ENCODE measurements at places on chromosomes 3 and 15. TPM values are rescaled to one million over a fixed set of nuclear protein-coding genes. Genes with fewer than 3 reads are reported as not detected.
A peak's percentile ranks its signal among the peaks of the same experiment; 100 is the strongest.

DNA sequence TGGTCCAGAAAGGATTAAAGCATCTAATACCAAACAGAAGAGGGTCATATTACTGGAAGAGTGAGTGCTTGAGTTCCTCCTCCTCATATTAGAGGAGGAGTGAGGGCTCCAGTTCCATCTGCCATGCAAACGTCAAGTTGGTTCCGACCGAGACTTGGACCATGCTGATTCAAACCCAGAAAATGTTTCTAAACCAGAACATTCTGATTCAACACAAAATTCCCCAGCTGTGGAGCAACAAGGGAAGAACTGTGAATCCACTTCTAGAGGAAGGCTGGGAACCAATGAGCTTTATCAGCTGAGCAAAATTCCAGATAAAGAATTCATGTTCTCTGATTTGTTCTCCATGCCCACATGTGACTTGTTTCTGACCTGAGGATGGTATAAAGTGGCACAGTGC, 135.6 kb upstream of the WNT5A start:
- H3K4me1 ChIP-seq: peaks cover 98% of the 10 kb centered on the region
- H3K4me3 ChIP-seq: no peak overlapping the region
- peaks cover 5% of the 10 kb centered on the region for H3K36me3 ChIP-seq
- no peak for DNase-seq
- no peaks in the 10 kb centered on the region for H3K27me3 ChIP-seq

DNA sequence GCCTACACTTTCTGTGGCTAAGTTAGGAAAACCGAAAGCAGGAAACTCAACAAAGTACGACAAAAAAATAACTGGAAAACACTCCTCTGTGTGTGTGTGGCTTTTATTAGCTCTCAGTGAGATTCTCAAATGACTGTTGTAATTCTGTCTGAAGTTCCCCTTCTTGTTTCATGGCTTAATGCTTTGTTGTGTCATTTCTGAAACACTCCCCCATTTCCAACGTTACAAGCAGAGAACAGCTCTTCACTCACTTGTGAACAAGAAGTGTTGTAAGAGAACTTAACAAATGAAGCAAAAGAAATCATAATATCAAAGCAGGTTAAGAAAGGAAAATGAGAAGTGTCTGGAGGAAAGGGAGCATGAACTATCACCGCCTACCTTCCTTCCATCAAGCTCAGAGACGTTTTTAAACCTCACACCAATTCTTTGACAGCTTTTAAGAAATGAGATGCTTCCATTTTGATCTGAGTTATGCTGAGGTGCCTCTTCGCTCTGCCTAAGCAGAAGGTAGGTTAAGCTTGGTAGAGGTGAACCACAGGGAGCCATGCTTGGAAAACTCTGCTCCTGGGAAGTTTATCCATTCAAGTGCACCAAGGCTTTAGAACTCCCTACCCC, 12.4 kb upstream of the SEC62 start:
- no peaks in the 10 kb centered on the region for H3K27me3 ChIP-seq
- no peaks in the 10 kb centered on the region for H3K4me1 ChIP-seq
- DNase-seq: no peak
- no peak overlapping the region for H3K27ac ChIP-seq
- no peaks in the 10 kb centered on the region for H3K36me3 ChIP-seq

The NRG4 gene
- total RNA-seq: 5.2 TPM

DNA sequence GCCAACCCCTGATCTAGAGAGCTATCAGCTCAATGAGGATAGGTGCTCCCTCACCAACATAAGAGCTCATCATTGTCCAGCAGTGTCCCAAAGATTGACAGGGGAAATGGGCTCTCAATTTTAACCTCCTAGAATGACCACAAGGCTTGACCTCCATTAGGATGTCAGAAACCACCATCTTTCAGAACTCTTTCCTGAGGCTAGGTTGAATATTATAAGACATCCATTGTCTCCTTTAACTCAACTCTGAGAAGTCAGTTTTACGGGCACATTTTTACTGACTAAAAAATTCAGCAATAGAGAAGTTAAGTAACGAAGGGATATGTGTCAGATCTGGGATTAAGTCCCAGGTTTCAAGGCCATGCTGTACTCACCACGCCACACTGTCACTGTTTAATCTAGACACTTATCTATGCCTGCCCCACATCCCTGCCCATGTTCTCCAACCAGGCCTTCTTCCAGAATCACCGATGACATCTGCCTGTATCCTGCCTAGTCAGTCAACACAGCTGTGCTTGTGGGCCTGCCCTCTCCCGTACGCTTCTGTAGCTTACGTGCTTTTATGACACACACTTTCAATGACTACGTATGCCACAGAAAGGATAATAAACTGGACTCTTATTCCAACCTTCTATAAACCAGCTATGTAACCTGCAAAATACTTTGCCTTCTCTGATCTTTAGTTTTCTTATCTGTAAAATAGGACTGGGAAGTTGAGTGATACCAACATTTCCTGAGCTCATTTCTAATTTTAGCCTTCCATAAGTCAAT, 17.1 kb upstream of the MUC13 start:
- no peaks in the 10 kb centered on the region for H3K4me1 ChIP-seq
- no peak overlapping the region for H3K27ac ChIP-seq
- no peaks in the 10 kb centered on the region for H3K36me3 ChIP-seq
- H3K4me3 ChIP-seq: no peak overlapping the region
- no peak for DNase-seq
- H3K27me3 ChIP-seq: no peaks in the 10 kb centered on the region

DNA sequence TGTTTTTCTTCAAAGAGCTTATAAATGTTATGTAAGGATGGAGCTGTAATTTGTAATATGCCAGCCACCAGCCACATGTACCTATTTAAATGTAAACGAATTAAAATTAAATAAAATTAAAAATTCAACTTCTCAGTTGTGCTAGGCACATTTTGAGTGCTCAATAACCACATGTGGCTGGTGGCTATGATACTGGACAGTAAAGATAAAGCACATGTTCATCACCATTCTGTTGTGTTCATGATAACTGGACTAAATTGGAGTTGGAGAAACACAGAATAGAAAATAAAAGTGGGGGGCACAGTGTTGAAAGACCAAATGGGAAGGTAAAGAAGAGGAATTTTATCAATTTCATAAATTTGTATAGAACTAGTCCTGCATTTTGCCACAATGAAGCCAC, 49.8 kb upstream of the DAZL start:
- no peaks in the 10 kb centered on the region for H3K36me3 ChIP-seq
- H3K4me1 ChIP-seq: peaks cover 12% of the 10 kb centered on the region
- DNase-seq: no peak
- H3K4me3 ChIP-seq: no peak overlapping the region
- H3K27ac ChIP-seq: no peak overlapping the region
- no peaks in the 10 kb centered on the region for H3K27me3 ChIP-seq

The HAPLN3 gene
- total RNA-seq: 3.8 TPM

GRCh38 chr3:139440639-139441556, 35.4 kb downstream of the RBP2 start:
- H3K4me3 ChIP-seq: no peak overlapping the region
- H3K27ac ChIP-seq: no peak overlapping the region
- no peaks in the 10 kb centered on the region for H3K4me1 ChIP-seq
- DNase-seq: no peak
- H3K27me3 ChIP-seq: no peaks in the 10 kb centered on the region

DNA sequence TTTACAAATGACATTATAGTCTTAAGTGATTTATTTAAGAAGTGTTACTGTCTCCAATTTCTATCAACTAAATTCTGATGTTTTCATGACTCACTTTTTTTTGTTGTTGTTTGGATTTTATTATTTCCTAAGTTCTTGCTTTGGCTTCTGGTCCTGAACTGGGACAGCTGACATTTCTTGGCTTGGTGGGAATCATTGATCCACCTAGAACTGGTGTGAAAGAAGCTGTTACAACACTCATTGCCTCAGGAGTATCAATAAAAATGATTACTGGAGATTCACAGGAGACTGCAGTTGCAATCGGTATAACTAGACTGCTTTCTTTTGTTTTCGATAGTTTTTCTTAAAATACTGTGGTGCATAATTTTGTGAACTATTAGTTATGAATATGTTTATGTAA, 47.5 kb downstream of the ASTE1 start:
- H3K4me3 ChIP-seq: no peak overlapping the region
- no peak overlapping the region for H3K27ac ChIP-seq
- H3K27me3 ChIP-seq: no peaks in the 10 kb centered on the region
- no peaks in the 10 kb centered on the region for H3K36me3 ChIP-seq

GRCh38 chr3:134597390-134597970, 53.3 kb downstream of the KY start:
- H3K4me1 ChIP-seq: no peaks in the 10 kb centered on the region
- H3K36me3 ChIP-seq: no peaks in the 10 kb centered on the region
- no peak overlapping the region for H3K27ac ChIP-seq
- H3K27me3 ChIP-seq: peaks cover 50% of the 10 kb centered on the region
- DNase-seq: peak; percentile 40

The AP4E1 gene
- 5.7 TPM for total RNA-seq

The DPPA2 gene
- not detected for total RNA-seq

- no peaks in the 10 kb centered on the region for H3K27me3 ChIP-seq
- no peak overlapping the region for H3K4me3 ChIP-seq
- H3K36me3 ChIP-seq: no peaks in the 10 kb centered on the region
- peaks cover 50% of the 10 kb centered on the region for H3K4me1 ChIP-seq
Observed at GRCh38 chr15:60389261-60390077, 8.3 kb downstream of the ANXA2 start.

DNA sequence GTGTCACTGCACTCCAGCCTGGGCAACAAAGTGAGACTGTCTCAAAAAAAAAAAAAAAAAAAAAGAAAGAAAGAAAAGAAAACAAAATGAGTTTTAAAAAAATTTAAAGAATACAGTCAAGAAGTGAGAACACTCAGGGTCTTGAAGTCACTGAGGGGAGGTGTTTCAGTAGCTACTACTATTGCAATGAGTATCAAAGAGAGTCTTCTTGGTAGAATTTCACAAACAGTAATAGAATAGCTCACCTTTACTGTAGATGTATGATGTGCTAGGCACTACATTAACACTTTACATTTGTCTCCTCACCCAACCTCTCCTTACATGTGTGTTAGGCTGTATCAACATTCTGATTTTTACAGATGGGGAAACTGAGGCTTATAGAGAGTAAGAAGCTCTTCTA, 43.9 kb downstream of the EOMES start:
- DNase-seq: no peak
- H3K4me1 ChIP-seq: peaks cover 51% of the 10 kb centered on the region
- peak overlapping the region; percentile 93 for H3K27ac ChIP-seq
- H3K27me3 ChIP-seq: no peaks in the 10 kb centered on the region

GRCh38 chr15:91227117-91227516, 127.1 kb downstream of the SV2B start:
- H3K27me3 ChIP-seq: peaks cover 85% of the 10 kb centered on the region
- no peak overlapping the region for H3K27ac ChIP-seq
- H3K4me1 ChIP-seq: no peaks in the 10 kb centered on the region
- DNase-seq: no peak
- no peak overlapping the region for H3K4me3 ChIP-seq
- H3K36me3 ChIP-seq: no peaks in the 10 kb centered on the region

The PAQR5 gene
- 5.1 TPM for total RNA-seq

The GXYLT2 gene
- 2.9 TPM for total RNA-seq

GRCh38 chr15:34616613-34617012, 33.2 kb upstream of the GOLGA8B start:
- no peaks in the 10 kb centered on the region for H3K36me3 ChIP-seq
- DNase-seq: no peak
- H3K27me3 ChIP-seq: no peaks in the 10 kb centered on the region
- H3K4me1 ChIP-seq: no peaks in the 10 kb centered on the region

DNA sequence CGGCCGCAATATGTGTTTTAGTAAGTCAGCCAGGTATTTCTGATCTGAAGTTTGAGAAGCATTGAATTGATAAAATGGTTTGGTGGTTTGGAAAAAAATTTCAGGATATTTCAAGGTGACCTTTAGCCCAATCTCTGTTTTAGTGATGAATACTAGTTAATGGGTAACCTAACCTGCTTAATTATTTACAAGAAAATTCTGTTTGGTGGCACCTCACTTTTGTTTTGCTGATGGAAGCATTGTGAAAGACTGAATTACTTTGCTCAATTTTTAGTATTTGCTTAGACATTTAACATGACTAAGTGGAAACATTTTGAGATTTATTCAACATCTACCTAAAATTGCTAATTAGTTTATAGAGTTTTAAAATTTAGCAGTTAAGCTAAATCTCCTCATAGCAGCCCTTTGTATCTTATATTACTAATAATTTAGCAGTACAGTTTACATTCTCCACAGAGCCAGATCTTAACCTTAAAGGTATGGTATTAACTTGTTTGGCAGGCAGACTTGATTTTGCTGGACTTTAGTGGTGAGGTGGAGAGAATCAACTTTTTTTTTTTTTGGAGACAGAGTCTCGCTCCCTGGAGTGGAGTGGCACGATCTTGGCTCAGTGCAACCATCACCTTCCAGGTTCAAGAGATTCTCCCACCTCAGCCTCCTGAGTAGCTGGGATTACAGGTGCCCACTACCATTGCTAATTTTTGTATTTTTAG, 35.4 kb downstream of the GRAMD1C start:
- no peaks in the 10 kb centered on the region for H3K36me3 ChIP-seq
- H3K4me3 ChIP-seq: no peak overlapping the region
- no peaks in the 10 kb centered on the region for H3K27me3 ChIP-seq
- no peaks in the 10 kb centered on the region for H3K4me1 ChIP-seq
- no peak for DNase-seq

The SCG3 gene
- not detected for total RNA-seq

DNA sequence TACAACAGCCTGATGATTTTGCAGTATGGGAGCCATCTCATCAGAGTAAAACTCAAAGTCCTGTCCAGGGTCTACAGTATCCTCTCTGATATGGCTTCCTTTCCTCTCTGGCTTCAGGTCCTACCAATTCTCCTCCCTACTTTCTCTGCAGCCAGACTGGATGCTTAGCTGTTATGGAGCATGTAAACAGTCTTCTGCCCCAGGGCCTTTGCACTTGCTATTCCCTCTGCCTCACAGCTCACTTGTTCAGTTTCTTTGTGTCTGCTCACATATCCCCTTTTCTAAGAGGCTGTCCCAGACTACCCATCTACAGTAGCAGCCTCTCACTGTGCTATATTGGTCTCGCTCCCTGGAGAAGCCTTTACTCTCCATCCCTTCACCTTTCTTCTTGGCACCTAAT, 62.2 kb downstream of the TLNRD1 start:
- H3K36me3 ChIP-seq: no peaks in the 10 kb centered on the region
- no peak overlapping the region for H3K27ac ChIP-seq
- no peaks in the 10 kb centered on the region for H3K4me1 ChIP-seq
- no peaks in the 10 kb centered on the region for H3K27me3 ChIP-seq

GRCh38 chr3:134330883-134331810, 43.1 kb downstream of the AMOTL2 start:
- DNase-seq: peak; percentile 84
- no peaks in the 10 kb centered on the region for H3K36me3 ChIP-seq
- H3K4me3 ChIP-seq: peak overlapping the region; percentile 51
- peak overlapping the region; percentile 97 for H3K27ac ChIP-seq
- H3K4me1 ChIP-seq: peaks cover 97% of the 10 kb centered on the region

GRCh38 chr3:197028728-197029510, 698 bp downstream of the MELTF start:
- peak overlapping the region; percentile 82 for H3K4me3 ChIP-seq
- H3K27me3 ChIP-seq: no peaks in the 10 kb centered on the region
- H3K27ac ChIP-seq: no peak overlapping the region
- no peak for DNase-seq

The PATL2 gene
- total RNA-seq: 2.0 TPM

All from PC-9 (cell line).